T-helper 17 cell (primary cell): ENCODE measurements at places on chromosomes 4 and X.

- DNase-seq, result no peak
Measured at GRCh38 chr4:73440653-73441052, 4.6 kb downstream of the AFP start.

DNA sequence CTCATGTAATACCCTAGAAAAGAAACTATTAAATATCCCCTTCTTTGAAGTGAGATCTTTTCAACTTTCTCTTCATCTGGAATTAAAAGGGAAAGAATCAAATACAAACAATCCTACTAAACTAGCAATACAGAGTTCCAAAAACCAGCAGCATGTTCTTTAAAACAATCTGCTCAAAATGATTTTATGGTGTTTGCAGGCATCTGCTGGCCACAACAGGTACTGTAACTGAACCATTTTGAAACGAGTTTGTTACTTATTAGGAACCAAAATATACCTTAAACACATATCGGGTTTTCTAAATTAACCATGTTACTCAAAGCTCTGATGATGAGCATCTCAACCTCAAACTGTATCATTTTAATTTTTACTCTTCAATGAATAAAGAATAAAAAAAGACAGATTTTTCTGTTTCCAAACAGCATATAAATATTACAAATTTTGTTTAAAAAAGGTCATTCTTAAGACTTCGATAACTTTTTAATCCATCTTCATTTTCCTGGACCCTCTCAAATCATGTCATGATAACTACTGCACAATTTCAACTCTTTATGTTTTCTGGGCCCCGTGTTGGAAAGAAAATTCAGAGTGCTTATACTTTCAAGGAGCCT, 56.5 kb downstream of the ARAP2 start:
- DNase-seq, result no peak

- no peak for DNase-seq
Measured at GRCh38 chrX:45266456-45266855, 65.8 kb upstream of the DIPK2B start.

DNA sequence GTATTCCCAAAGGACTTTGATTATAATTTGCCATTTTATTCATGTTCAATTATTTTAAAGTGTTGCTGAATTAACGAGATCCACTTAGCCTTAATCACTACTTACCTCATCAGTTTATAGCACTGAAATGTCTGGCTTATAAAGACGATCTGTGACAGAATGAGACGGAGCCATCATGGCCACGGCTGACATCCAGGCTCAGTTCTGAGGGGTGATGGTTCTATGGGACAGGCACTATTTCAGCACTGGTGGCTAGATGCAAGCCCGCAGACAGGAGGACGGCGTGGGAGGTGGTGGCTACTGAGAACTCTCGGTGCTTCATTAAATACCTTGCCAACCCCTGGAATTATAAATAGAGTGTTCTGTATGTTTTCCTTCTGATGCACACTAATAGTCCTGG, 1084.2 kb upstream of the TENM3 start:
- DNase-seq, result no peak

DNA sequence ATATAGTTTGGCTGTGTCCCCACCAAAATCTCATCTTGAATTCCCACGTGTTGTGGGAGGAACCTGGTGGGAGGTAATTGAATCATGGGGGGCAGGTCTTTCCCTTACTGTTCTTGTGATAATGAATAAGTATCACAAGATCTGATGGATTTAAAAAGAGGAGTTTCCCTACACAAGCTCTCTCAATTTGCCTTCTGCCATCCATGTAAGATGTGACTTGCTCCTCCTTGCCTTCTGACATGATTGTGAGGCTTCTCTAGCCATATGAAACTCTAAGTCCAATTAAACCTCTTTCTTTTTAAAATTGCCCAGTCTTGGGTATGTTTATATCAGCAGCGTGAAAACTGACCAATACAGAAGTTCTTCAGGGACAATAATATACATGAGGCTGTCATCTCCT, 425.1 kb downstream of the PABPC4L start:
- DNase-seq, result no peak

- no peak for DNase-seq
Measured at GRCh38 chr4:83558680-83559079, 22.8 kb downstream of the GPAT3 start.

GRCh38 chrX:39710776-39711175, 387.0 kb downstream of the BCOR start:
- DNase-seq, result no peak

DNA sequence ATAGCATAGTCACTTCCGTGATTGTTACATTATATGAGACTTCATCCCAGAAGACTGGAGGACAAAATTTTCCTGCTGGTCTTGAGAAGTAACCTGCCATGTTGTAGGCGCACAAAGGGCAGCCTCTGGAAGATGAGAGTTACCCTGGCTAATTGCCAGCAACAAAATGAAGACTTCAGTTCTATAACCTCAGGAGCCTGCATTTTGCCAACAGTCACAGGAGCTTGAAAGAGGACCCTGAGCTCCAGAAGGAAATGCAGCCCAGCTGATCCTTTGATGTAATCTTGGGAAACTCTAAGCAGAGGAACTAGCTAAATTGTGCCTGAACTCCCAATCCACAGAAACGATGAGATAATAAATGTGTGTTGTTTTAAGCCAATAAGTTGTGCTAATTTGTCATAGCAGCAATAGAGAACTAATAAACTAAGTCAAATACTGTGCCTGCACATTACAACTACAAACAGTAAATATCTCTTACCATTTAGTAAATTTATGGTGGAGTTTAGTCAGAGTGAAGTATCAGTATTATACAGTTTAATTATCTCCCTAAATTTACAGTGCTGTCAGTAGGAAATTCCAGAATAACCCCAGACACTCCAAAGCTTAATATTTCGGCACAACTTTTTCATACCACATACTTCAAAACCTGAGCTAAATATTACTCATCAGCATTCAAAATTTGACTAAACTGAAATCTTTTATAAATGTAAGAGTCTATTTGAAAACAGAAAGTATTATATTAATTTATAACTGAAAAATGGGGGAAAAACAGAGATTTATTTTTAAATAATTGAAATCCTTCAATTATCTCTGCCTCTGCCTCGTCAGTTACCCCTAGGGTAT, 90.1 kb upstream of the MAPK10 start:
- DNase-seq, result no peak

GRCh38 chrX:44723426-44723825, 120.4 kb upstream of the DUSP21 start:
- DNase-seq, result no peak

- DNase-seq, result no peak
Measured at GRCh38 chrX:13216139-13216538, 103.7 kb downstream of the ATXN3L start.

- no peak for DNase-seq
Measured at GRCh38 chrX:47802589-47802988, 34.1 kb upstream of the ZNF81 start.

DNA sequence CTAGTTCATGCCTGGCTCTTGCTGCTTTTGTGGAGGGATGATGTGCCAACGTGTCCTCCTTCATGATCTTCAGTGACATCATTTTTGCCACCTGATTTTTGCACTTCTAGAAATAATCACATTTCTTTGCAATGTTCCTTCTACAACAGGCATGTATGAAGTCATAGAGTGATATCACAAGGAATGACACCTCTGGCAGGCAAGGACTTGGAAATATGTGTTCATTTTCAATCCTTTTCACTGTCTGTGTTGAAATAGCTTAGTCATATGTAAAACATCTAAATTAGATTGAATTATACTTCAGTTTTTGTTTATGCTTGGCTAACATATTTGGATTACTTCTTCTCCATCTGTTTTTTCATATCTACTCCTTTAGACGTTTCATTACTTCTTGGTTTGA, 221.2 kb upstream of the STK26 start:
- DNase-seq, result no peak
